ENCODE measurements at places on chromosomes 2 and 18.

DNA sequence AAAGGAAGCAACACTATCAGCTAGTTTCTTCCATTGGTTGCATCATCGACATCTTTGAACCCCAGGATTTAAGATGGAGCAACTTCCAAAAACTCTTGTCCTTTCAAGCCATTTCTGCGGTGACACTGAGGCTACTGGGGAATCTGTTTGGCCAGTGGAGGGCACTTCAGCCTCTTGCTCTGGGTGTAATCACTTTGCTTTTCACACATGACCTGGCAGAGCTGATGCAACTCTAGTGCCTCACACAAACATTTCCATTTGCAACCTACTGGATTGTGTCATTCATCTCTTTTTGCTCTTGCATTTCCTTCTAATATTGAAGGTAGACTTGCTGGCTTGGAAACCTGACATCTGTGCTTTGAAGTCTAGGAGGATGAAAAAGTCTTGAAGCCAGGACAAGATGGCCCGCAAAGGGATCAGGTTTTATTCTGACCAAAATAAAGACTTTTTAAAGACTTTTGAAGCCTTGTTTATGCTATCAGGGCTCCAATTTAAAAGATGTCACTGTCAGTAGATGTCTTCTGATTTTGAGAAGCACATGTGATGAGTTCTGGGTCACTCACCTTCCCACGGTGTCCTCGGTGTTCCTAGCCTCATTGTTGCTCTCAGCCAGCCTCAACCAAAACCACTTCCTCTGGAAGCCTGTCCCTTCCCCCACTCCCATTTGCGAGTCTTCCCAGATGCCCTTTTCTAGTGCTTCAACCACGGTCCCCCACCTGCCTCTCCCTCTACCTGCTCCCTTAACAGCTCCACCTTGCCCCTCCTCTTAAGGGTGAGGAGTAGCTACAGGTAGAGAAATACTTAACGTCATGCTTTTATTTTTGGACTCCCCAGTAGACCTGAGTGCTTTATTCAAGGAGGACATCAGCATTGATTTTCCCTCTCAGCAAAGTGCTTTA lies 69.7 kb upstream of the KCNE4 start:
- no peak for DNase-seq

DNA sequence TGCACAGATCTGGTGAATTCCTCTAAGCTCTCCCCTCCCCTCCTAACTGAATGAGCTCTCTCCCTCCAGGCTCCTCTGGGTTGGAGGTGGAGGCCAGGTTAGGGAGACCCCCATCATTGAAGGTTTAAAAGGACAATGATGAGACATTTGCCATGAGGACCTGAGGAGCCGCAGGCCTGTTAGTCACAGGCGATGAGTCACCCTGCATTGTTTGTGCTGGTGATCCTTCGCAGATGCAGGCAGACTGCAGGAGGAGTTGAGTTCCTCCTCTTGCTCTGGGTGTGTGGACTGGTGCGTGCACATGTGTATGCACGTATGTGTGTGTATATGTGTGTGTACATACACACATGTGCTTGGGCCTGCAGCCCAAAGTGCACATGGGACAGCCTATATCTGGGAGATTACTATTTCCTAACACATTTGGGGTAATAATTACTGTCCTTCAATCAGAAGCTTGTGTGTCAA lies 42.0 kb downstream of the MCFD2 start:
- no peak for DNase-seq

GRCh38 chr2:160417745-160418397 lies 75.7 kb downstream of the RBMS1 start:
- no peak for DNase-seq

DNA sequence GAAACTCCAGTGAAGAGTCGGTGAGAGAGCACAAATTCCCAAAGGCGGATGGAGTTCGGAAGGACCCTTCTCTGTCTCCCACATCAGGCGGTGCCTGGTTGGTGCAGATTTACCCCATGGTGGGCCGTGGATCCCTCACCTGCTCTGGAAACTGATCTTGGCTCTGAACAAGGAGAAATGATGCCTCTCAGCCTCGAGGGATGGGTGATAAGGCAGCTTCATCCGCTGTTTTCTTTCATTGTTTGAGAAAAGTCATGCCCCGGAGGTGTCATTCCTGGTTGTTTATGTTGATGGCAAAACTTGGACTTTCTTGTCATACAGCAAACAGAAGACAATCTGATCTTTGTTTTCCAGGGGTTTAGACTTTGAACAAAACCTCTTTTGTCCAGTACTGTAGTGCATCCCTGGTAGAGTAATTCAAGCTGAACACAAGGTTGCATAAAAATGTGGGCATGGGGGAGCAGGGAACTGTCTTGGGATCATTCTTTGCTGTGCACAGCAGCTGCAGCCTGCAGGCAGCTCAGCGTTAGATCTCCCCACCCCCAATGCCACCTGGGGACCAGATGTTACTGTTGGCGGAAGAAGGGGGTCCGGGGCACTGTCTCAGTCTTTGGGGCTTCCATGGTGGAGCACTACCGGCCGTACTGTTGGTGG lies 81.3 kb downstream of the NFATC1 start:
- DNase-seq, result no peak

- no peak for DNase-seq
Observed at GRCh38 chr18:22086973-22087372, 82.4 kb upstream of the GATA6 start.

DNA sequence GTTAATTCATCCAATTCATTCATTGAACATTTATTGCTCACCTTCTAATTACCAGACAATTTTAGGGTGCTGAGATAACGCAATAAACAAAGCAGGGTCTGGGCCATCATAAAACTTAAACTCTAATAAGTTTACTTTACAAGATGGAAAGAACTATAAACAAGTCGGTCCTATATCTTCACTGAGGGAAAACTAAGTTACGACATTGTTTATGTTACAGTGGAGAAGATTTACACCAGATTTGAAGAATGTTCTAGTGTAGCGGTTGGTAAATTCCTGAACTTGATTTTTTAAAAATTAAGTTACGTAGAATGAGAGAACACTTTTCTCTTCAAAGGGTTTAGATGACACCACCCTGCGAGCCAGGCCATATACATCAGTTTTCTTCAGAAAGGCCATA lies 20.7 kb upstream of the FRZB start:
- DNase-seq, result no peak

- no peak for DNase-seq
Observed at GRCh38 chr2:219350710-219351221, 18.2 kb upstream of the RESP18 start.

GRCh38 chr2:175366815-175367214 lies 185.3 kb upstream of the ATP5MC3 start:
- no peak for DNase-seq

DNA sequence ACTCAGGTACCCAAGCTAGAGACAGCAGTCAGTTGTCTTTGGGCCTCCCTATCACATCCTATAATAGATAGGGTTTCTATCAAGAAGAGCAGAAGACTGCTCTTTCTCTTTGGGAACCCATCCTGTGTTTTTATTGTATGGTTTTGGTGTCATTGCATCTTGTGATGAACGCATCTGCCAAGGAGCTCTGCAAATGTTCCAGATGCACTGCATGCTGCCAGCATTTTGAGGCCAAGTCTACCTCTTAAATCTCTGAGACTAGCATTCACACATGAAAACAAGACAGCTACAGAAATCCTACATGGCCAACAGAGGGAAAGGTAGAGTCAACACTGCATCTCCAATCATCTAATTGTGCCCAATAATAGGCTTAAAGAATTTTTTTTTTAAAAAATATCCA lies 14.0 kb downstream of the SEMA4F start:
- DNase-seq, result no peak

DNA sequence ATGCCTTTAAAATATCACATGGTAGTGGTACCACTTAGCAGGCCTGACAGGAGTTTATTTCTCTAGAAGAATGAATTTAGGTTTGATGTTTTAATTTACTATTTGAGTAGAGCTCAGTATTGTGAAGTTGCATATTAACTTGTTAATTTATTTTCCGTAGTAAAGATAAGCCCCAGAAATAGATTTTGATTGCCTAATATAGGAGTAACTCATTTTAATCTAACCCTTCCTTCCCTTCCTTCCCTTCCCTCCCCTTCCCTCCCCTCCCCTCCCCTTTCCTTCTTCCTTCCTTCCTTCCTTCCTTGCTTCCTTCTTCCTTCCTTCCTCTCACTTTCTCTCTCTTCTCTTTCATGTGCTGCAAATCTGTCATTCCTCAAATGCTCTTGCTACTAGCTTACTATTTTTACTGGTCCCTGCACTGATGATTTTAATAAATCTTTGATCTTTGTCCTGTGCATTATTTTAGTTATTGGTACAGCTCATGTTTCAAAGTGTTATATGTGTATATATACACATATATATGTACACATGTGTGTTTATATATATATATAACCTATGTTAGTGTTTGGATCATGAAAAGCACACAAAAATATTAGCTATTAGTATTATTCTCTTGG lies 862.6 kb upstream of the CNTNAP5 start:
- no peak for DNase-seq

GRCh38 chr2:190031969-190032618 lies 30.4 kb downstream of the MSTN start:
- no peak for DNase-seq

GRCh38 chr2:55093381-55093780 lies 43.1 kb upstream of the RTN4 start:
- no peak for DNase-seq

DNA sequence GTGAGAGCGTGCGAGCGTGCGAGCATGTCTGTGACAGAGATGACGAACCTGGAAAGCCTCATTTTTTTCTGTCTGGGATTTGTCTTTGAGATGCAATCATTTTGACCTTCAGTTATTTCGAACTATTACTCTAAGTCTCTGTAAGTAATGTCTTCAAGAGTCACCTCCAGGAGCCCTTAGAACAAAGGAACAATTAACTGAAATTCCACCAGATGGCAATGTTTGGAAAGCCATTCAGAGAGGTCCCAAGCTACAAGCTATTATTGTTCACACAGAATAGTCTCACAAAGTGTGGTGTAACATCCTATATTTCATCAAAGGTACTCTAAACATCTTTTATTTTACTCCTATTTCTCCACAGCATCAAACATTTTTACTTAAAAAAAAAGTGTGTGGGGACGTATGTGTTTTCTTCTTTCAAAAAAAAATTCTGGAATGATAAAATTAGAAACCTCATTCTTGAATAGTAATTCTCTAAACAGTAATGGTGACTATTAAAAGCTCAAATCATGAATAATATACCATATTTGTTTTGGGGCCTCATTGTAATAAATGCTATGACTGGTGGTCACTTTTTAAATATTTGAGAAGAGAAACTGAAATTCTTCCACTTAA lies 35.1 kb upstream of the MAPRE2 start:
- no peak for DNase-seq

- no peak for DNase-seq
Observed at GRCh38 chr2:75865702-75866101, 155.0 kb upstream of the GCFC2 start.

DNA sequence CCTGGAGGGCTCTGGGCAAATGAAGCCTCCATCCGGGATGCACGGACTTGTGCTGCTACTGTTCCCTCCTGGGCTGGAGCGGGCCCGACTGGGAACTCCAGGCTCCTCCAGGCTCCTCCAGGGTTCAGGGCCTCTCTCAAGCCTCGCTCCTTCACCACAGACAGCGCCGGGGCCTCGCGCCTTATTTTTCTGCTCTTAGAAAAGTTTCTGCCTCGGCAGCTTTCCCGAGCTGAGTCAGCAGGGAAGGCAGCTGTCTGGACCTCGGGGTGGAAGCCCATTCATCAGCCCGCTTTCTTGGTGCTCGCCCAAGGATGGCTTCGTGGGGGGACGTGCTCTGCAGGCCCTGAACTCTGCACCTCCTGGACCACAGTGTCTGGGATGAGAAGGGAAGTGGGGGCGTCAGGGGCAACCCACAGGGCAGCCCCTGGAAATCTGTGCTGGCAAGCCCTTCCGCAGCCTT lies 12.9 kb upstream of the TEX51 start:
- DNase-seq, result no peak

DNA sequence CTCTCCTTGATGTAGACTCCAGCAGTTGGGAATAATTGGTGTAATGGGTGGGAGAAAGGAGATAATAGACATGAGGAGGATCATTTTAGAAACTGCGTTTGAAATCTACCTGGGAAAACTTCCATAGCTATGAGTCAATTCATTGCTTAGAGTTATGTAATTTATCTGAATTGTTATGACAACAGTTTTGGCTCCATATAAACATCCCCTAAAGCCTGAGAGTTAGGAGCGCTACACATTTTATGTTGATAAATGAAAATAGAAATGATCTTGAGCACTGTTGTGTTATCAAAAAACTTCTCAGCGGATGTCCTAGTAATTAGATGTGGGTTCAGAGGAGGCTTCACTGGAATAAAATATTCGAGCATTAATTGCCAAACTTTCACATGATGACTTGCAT lies 573.4 kb downstream of the TSN start:
- DNase-seq, result no peak

GRCh38 chr2:224213396-224213795 lies 174.3 kb upstream of the SERPINE2 start:
- no peak for DNase-seq

DNA sequence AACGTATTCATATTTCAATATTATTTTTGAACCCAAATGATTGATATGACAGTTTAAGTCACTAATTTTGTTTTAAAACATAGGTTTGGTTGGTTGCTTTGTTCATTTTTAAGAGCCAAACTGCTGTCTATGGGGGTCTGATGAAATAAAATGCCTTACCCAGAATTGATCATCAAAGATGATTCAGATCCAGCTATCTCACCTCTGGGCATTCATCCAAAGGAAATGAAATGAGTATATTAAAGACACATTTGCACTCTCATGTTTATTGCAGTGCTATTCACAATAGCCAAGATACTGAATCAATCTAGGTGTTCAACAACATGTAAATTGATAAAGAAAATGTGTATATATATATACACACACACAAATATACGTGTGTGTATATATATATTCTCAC lies 326.9 kb upstream of the GULP1 start:
- DNase-seq, result no peak

DNA sequence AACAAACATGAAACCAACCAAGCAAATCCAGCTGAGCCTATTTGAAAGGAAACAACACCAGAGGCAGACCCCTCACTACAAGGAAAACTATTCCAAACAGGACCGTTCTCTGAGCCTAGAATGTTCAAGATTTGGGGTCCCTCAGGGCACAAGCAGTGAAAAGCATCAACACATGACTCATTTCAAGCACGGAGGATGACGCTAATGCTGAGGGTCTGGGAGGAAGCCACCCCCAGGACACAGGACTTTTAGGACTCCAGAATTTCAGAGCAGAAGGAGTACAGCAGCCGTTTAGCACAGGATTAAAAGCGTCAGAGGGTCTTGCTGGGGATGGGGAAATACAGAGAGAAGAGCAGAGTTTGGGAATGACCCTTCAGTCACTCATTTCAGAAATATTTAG lies 168.9 kb downstream of the DLGAP1 start:
- no peak for DNase-seq

GRCh38 chr18:77177009-77177408 lies 44.4 kb upstream of the MBP start:
- no peak for DNase-seq

GRCh38 chr2:9241233-9241632 lies 34.6 kb downstream of the ASAP2 start:
- no peak for DNase-seq

DNA sequence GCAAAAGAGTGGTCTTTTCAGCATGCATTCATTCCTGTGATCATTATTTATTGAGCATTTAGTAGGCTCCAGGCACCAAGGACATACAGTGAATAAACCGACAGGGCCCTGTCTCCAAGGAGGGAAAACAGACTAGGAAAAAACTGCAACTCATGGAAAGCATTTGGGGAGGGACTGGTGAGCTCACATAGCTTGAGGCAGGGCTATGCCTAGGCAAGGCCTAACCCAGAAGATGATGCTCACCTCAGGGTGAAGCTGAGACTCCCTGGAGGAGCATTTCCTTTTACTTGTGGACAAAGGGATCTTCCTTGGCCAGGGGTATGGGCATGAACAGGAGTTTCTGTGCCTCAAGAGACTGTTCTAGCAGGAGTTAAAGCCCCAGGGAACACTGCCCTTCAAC lies 3.9 kb downstream of the CXCR1 start:
- DNase-seq, result no peak

- no peak for DNase-seq
Observed at GRCh38 chr2:181948227-181948626, 37.4 kb upstream of the PPP1R1C start.

All from activated naive CD4-positive, alpha-beta T cell (primary cell).